ENCODE measurements at places on chromosomes 4 and X.

GRCh38 chr4:37438564-37439279 lies 194.2 kb downstream of the NWD2 start:
- no peak for DNase-seq

GRCh38 chr4:5710065-5710960 lies 688 bp upstream of the EVC start:
- no peak for DNase-seq

DNA sequence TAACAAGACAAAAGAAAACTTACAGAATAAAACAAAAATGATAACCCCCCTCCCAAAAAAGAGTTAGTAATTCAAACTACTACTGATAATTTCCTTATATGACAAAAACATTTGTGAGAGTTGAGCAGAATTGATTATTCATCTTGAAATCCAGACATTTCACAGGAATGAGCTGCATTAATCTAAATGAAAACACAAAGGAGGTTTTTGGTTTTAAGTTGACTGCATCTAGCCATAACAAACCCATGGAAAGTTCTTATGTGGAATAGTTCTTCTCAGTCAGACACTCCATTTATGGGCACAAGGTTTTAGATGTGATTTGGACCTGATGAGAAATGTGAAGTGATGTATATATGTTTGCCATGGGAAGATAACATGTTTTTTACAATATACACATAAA lies 95.4 kb downstream of the VCX2 start:
- DNase-seq, result no peak

DNA sequence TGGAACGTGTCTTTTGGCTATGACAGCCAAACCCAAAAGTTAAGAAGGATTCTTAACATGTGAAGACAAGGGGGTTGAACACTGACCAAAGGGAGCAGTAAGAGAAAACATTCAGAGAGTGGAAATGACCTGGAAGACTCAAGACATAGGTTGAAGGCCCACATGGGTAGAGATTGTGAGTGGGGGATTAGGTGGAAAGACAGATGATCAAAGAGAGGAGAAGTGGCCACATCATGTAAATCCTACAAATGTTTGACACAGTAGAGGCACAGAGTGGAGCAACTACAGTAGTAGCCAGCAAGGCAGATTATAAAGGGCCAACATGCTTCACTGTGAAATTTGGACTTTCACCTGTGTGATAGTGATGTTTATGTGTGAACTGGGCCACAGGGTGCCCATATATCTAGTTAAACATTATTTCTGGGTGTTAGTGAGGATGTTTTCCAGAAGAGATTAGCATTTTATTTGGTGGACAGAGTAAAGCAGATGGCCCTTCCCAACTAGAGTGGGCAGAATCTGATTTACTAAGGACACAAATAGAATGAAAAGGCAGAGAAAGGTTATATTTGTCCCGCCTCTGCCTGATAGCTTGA lies 559.3 kb downstream of the RAB28 start:
- DNase-seq, result no peak

GRCh38 chr4:74671080-74671698 lies 123.1 kb downstream of the BTC start:
- DNase-seq, result peak; percentile 4

- no peak for DNase-seq
Measured at GRCh38 chrX:119636419-119636818, 30.2 kb upstream of the NKRF start.

- DNase-seq, result no peak
Measured at GRCh38 chrX:149286940-149287349, 218.2 kb downstream of the IDS start.

DNA sequence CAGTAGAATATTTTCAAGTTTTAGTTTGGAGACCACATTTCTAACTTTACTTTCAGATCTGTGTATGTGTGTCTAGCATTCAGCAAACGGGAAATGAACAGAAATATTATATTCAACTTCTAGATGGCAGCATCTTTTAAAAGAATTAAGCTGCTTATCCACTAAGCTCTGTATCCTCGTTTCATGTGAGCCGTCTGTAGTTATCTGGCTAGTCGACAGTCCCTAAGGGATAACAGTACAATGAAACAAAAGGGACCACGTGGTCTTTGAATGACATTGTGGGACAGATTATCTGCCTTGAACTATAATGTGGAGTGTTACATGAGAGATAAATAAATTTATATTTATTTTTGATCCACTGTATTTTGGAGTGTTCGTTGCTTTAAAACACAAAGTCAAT lies 35.8 kb upstream of the PRSS12 start:
- DNase-seq, result no peak

DNA sequence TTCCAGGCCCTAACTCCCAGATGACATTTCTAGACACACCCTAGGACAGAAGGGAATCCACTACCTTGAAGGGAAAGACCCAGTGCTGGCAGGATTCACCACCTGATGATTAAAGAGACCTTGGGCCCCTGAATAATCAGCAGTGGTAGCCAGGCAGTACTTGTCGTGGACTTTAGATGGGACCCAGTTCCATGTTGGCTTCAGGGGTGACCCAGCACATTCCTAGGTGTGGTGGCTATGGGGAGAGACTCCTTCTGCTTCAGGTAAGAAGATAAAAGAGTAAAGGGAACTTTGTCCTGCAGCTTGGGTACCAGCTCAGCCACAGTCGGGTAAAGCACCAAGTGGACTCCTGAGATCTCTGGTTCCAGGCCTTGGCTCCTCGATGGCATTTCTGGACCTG lies 131.8 kb upstream of the S100G start:
- DNase-seq, result no peak

DNA sequence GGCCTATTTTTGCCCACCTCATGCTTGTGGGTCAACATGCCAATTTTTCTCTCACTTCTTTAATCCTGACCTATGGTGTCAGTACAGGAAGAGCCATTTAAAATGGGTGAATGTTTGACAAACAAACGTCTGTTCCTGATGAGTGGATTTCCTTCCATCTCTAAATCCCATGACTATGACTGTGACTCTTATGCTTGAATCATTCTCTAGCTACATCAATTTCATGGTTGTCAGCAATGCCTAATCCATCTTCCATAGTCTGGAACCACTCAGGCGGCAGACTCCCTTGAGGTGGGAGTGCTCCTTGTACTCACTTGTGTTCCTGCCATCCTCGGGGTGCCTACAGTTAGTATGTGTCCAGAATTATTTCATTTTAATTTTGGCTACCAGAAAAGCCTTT lies 194.9 kb upstream of the RPS6KA3 start:
- DNase-seq, result no peak

All from T-helper 1 cell (primary cell).